ENCODE measurements at places on chromosomes 2 and 18.

DNA sequence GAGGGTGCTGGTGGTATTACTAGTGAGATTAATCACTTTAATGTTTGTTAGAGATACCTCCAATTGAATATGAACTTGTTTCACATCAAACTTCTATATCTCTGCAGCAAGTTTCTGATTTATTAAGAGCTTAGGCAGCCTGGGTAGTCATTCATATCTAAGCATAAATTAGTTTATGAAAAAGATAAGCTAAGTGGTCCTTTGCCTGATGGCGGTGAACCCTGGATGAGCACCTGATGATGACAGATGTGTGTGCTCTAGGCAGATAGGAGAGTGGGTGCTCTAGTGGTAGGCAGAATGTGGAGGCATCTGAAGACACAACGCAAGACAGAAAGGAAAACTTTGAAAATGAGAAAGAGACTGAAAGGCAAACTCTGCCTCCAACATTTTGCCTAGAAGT lies 5.0 kb downstream of the FKBP7 start:
- DNase-seq = no peak

DNA sequence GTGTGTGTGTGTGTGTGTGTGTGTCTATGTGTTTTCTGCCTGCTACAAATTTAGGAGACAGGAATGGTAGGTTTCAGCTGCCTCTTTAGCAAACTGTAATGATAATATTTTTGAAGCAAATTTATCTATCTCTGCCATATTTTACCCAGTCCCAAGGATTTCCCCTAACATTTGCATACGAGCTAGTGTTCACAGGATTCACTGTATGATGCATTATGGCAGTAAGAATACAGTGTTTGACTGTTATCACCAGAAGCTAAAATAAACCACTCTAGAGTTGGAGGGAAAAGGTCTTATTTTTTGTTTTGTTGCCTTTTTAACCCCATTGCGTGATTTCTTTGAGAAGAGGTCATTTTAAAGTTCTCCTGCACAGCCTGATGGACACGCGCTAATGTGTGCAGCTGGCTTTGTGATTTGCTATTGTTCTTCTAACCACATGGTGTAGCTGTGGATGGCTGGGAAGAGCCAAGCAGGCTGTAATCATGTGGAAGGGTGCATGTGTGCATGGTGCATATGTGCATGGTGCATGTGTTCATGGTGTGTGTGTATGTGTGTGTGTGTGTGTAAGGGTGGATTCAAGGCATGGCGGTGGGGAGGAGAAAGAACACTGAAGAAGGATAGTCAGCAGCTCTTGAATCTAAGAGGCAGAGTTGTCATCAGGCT lies 62.4 kb downstream of the PLB1 start:
- peak; percentile 1 for DNase-seq

- DNase-seq = no peak
These were observed 6.6 kb upstream of the CCDC195 start for GRCh38 chr2:224722770-224723169.

DNA sequence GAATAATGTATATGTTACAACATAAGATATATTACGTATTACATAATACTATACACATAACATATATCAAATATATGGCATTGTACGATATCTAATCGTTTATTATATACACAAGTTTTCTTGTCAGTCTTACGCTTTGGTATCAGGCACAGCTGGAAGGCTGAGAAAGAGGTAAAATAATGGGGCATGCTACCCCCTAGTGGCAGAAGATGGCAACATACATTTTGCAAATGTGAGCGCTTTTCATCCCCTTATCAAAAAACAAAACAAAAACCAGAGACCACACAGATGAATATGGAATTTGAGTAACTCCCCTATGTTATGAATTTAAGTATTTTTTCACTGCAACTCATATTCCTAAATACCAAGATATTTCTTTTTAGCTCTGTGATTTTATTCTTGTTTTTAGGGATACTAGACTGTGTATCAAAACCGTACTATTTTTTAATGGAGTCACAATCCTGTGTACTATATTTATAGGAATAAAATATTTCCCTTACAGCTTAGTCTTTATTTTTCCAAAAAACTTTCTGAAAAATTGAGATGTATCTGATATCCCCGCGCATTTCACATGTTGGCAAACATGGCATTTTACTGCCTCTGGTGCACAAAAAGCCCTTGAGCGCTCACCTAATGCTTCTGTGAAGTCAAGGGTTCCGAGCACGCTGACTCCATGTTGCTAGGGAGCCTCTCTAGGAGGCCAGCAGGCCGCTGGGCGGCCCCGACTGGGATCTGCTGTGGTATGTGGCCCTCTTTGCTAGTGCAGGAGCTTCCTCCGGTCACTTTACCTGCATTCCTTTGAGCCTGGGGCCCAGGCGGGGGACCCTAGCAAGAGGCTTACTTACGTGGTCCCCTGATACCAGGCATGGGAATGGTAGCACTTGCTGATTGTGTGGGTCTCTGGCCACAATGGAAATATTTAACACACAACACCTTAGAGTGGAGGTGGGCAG lies 62.5 kb downstream of the SLC4A3 start:
- peak; percentile 35 for DNase-seq

GRCh38 chr2:225400546-225401400 lies 1.3 kb downstream of the NYAP2 start:
- no peak for DNase-seq

DNA sequence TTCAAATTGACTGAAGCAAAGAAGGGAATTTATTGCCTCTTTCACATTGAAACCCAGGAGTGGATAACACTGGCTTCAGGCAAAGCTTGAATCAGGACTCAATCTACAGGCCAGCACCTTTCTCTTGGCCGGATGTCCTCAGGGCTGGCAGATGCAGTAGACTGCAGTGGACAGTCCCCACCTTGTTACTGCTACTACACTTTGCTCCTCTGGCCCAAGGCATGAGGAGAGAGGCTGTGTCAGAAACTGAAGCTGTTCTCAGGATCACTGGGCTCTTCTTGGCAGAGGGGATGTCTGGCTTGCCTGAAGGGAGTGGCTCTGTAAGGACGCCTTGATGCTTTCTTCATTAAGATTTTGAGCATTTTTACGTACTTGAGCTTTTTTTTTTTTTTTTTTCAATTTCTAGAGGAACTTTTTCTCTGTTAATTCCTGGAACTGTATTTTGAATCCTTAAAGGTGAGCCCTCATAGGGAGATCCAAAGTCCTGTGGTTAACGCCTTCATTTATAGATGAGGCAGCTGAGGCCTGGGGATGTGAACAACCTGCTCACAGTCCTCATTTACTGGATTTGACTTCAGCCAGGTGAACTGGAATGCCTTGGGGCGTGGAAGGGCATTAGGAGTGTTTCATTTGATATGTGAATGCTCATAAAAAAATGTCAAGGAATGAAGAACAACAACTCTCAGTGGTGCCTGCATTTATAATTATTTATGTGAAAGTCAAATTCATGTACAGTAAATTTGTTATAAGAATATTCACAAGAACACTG lies 36.6 kb downstream of the CASP10 start:
- DNase-seq = no peak

- no peak for DNase-seq
These were observed 18.2 kb downstream of the WDR35 start for GRCh38 chr2:19971691-19972090.

DNA sequence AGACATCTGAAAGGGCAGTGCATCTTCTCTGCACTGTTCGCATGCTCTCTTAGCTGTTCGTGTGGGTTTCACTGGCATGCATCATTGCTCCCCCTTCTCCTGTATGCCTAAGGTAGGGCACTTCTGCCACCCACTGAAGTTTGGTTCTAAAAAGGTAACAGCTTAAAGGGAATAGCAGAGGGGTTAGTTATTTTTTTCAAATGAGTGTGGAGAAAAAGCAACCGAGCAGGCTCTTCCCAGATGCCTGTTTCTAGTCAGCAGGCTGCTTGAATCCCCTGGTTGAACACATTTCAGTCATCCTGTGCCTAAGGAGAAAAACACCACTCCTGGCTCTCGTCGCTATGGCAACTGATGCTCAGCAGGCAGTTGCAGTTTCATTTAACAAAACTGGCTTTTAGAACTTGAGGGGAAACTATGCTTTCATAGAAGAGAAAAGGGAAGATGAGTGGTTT lies 69.8 kb upstream of the GALNT3 start:
- DNase-seq = peak; percentile 34

DNA sequence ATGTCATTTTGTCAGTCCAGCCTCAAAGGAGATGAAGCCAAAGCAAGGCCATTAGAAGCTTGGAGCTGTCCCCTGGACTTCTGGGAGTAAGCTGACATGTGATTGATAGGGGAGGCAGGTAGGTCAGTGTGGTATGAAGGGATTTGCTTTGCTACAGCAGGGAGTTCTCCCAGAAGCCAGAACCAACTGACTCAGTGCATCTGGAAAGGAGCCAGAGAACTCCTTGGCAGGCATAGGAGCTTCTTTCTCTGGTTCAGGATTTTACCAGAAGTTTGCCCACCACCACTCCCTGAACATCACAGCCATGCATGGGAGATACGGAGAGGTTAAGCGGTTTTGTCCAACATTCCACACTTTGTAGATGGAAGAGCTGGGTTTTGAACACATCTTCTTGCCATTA lies 24.5 kb upstream of the KCNE4 start:
- no peak for DNase-seq

- no peak for DNase-seq
These were observed 266.0 kb downstream of the GLI2 start for GRCh38 chr2:121001641-121002040.

DNA sequence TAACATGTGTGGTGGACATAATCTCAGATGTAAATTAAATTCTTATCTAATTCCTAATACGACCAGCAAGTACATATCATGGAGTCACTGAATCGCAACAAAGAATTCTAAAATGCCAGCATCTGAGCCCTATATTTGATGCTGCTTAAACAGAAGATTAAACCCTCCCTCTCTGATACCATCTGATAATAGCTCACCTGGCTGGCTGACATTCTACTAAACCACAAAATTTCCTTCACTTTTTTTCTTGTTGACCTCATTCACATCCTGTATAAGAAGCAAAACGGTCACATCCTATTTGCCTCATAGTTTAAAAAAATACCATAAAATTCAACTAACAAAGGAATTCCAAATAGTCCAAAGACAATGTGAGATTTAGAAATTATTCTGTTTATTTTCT lies 371.6 kb upstream of the SLC8A1 start:
- DNase-seq = no peak

DNA sequence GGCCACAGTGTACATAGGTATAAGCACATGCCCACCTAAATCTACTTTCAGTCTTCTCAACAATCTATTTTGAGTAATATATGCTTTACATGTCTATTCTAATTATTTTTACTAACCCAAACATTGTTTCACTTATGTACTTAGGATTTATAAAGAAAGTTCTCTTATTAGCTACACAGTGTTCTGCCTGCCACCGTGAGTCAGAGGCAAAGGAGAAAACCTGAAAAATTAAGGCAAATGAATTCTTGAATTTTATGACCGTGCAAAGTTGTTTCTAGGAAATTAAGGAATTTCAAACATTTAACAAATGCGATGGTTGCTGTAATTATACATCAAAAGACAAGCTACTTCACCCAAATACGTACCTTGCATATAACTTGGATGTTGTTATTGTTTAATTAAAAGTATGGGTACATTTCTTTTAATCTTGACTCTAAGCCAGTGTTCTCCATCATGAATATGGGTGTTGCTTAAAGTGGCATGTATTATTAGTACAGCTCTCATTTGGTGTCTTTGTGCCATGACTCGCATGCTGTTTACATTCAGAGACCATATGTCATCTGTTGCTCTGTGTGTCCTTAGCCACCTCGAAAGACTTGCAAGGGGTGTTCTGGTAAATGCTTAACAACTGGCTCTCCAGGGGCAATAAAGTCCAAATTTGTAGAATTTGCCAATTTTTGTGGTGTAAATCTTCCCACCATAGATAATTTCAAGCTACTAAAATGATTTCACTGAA lies 154.3 kb upstream of the FN1 start:
- no peak for DNase-seq

DNA sequence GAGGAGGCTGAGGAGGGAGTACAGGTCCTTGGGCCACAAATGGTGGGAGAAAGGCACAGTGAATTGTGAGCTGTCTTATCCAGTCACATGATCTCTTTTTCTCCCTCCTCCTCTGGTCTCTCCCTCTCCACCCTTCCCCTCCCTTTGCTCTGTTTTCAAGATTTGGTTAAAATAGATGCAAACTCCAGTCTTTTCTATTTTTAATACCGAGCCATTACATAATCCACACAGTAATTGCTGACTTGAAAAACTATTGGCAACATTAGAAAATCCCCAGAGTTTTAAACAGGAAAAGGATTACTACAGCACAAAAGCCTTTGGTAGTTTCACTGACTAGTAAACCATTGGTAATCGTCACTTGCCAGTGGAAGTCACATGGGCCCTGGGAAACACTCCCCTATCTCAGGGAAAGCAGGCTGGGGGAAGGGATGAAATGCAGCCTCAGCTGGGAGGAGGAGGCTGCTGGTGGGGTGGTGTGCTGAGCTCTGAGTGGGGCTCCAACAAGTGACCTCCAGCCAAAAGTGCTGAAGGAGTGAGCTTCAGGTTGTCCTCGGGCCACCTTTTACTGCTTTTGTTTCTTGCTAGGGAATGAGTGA lies 57.4 kb upstream of the PCBP1 start:
- DNase-seq = peak; percentile 43

- DNase-seq = no peak
These were observed 28.2 kb downstream of the LPIN2 start for GRCh38 chr18:2984703-2985261.

DNA sequence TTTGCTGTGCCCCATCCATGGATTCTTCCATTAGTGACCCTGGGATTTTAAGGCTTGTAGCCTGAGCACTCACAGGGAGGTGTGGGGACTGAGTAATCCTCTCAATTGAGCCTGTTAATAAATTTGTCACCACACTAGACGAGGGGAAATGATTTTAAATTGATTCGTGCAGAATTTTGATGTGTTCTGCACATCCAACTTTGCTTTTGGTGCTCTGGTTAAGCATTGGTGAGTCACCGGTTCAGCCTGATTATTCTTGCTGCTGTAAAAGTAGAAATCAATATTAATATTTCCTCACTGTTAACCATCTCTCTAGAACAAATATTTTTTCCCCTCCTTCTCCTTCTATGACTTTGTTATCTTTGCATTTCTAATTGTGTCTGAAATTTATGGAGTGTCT lies 482.0 kb downstream of the TSN start:
- DNase-seq = no peak

DNA sequence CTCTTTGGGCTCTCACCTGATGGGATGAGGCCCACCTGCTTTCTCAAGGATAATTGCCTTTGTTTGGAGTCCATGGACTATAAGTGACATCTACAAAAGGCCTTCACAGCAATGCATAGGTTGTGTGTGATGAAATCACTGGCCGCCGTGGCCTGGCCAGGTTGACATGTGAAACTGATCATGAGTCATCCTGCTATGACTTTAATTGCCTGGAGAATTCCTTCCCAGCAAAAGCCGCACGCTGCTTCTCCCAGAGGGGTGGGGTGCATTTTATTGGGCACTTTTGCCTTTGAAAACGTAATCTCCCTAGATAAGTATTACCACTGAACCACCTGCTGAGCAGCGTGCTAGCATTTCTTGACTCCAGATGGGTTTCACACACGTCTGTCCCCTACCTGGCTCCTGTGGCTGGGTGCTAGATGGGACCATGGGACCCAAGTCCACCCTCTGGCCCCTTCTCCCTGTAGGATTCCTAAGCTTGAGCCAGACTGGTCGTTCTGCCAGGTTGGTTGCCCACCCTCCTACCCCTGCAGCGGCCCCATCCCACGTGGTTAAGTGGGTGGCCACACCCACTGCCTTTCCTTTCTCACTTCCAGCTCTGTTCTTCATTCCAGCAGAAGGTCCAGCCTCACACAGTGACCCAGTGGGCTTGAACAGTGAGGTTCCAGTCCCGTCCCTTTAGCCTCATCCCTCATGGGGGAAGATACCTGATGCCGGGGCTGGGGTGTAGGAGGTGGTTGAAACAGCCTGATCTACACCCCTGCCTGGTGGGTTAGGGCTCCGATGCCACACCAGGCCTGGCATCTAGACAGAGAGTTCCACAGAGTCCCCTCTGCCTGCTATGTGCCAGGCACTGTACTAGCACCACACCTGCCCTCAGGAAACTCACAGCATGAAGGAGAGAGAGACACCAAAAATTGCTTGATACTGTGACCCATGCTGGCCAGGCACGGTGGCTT lies 89.6 kb downstream of the GBX2 start:
- DNase-seq = no peak

All from midbrain (tissue), 1 donor.